Activated CD4-positive, alpha-beta T cell treated with anti-CD3 and anti-CD28 coated beads, Interleukin-10, Interleukin-2, amounts not matched to agents 100 ng/mL and 50 ng/mL, durations not matched to agents 16 hours and 8 hours (primary cell): ENCODE measurements at places on chromosomes 2 and 18.

DNA sequence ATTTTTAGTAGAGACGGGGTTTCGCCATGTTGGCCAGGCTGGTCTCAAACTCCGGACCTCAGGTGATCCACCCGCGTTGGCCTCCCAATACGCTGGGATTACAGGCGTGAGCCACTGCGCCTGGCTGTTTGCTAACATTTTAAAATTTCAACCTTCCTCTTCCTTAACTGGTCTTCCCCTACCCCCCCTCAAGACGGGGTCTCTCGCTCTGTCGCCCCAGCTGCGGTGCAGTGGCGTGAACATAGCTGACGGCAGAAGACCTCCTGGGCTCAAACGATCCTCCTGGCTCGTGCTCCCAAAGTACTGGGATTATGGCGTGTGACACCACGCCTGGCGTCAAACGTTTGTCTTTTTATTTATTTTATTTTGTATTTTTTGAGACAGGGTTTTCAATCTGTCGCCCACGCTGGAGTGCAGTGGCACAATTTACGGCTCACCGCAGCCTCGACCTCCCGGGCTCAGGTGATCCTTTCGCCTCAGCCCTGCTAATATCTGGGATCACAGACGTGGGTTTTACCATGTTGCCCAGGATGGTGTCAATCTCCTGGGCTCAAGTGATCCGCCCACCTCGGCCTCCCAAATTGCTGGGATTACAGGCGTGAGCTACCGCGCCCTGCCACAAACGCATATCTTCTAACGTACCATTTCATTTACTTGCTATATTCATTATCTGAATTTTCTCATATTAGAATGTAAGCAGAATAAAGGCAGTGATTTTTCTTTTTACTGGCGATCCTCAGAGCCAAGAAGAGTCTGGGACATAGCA, 984 bp upstream of the MSH2 start:
- no peak for DNase-seq

- no peak for DNase-seq
These were observed 56.7 kb upstream of the FHL2 start for GRCh38 chr2:105455488-105456003.

DNA sequence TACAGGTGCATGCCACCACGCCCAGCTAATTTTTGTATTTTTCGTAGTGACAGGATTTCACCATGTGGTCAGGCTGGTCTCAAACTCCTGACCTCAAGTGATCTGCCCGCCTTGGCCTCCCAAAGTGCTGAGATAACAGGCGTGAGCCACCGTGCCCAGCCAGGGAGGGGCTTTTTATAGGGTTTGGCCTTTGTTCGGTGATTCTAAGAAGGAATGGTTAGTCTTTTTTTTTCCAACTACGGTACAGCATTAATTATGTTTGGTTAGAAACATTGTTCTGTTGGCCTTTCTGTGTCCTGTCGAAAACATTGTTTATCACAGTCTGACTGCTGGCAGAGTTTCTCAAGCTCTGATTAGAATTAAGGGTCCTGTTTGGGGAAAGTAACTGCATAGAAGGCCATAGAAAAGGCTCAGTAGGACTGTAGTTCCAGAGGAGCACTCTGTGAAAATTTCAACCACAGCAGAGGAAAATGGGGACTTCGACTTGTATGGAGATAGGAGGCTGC, 19.3 kb upstream of the SMCHD1 start:
- DNase-seq, result no peak

GRCh38 chr18:25651553-25651952, 299.6 kb upstream of the ZNF521 start:
- DNase-seq, result no peak

DNA sequence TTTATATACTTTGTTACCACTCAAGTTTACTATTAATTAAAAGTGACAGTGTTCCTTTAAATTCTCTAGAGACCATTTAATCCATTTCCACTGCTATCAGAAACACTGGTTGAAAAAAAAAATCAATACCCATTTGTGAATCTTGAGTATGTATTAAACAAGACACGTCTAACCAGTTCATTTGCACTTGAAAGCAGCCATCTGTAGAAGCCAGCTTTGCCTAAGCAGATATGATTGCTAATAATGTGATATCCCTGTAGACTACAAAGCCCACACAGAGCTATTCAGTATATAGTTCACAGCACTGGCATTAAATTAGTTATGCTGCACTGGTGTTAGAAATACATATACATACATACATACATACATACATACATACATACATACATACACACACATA, 111.8 kb upstream of the SP3 start:
- DNase-seq, result no peak

DNA sequence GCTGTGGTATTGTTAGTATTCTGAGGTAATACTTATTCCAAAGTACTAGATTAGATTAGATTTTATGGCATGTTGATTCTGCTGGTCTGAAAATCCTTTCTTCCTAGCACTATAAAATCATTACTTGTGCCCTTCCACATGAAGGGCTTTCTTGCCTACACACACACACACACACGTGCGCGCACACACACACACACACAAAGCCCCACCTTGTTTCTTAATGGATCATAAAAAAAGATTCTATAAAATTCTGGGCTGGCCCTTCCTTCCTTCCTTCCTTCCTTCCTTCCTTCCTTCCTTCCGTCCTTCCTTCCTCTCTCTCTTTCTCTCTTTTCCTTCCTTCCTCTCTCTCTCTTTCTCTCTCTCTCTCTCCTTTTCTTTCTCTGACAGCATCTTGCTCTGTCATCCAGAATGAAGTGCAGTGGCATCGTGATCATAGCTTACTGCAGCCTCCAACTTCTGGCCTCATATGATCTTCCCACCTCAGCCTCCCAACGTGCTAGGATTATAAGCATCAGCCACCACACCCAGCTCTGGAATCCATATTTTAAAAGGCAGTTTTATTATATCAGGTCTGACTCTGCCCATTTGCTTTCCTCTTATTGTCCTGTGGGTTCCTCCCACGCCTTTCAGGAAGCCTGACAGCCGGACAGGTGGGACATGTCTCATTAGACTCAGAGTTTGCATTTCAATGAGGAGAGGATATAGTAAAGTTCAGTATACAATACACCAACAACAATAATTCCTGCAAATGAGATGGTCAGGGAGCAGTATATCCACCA, 321.1 kb downstream of the PIK3C3 start:
- DNase-seq, result no peak

- no peak for DNase-seq
These were observed 7.1 kb upstream of the WNT10A start for GRCh38 chr2:218873359-218874194.

- DNase-seq, result peak; percentile 30
These were observed 796 bp downstream of the SPIRE1 start for GRCh38 chr18:12656938-12657683.

DNA sequence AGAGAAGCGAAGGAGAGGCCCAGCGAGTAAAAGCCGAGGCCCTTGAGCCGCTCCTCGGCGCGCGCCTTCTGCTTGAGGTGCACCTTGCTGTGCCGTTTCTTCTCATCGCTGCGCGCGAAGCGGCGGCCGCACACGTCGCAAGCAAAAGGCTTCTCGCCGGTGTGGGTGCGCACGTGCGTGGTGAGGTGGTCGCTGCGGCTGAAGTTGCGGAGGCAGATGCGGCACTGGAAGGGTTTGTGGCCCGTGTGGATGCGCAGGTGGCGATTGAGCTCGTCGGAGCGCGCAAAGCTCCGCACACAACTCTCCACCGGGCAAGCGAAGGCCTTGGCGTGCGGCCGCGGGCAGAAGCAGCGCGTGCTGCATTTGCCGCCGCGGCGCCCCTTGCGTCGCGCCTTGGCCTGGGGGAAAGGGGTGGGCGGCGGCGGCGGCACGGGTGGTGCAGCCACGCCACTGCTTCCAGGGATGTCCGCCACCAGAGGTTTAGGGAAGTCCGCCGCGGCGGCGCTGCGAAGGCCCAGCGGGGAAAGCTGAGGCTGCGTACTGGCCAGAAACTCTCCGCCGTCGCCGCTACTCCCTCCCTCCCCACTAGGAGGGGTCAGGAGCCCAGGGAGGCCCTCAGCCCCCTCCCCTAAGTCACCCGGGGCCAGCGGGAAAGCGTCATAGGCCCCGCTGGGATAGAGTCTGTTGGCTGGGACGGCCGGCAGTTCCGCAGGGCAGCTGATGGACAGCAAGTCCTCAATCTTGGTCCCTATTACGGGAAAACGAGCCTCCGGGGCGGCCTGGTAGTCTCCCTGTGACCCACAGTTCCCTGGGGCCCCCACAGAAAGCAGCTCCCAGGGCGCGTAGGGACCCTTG, 1.7 kb downstream of the EGR4 start:
- DNase-seq, result no peak

DNA sequence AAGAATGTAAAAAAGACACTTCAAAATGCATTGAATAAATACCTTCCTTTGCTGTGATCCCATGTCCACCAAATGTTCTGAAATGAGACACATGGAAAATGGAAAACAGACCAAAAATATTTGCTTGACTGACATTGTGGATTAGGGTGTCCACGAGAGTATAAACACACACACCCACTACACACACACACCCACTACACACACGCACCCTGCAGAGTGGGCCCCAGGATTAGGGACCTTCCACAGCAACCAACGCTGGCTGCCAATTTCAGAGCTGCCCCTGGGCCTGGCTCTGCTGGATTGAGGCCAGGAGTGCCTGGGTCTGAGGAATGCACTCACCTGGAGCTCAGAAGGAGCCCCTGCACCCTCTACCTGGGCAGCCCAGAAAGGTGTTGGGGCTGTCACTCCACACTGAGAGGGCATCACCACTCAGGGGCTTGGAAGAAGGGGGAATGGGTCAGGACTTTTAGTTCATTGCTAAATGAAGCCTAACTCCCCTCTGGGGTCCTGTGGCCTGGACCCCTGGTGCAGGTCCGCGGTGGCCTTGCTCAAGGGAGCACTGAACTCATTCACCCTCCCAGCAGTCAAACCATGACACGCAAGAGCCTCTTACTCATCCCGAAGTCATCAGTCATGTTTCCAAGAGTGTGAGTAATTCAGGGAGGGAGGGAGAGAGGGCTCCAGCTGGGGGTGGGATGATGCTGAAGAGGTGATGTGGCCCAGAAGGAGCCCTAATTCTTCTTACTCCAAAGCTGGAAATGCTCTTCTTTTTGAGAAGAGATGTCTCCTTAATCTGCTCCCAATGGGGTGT, 50.2 kb upstream of the PLB1 start:
- peak; percentile 83 for DNase-seq

- DNase-seq, result no peak
These were observed 19.3 kb downstream of the OXER1 start for GRCh38 chr2:42744545-42745082.

DNA sequence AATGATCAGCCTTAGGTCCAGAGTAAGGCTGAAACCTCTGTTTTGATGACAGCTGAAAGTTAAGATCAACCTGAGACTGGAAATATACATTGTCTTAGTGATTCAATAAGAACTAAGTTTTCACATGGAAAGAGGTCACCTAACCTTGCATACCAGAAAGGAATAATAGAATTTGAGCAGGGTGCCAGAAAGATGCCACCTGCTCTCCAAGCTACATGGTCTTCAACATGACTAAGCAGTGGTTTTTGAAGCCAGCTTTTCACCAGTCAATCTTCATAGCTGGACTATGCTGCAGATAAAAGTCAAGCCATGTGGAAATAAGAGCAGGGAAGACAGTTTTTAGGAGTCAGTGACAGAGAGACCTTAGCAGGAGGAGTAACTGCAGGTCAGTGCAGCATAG, 589.4 kb upstream of the SYT4 start:
- DNase-seq, result no peak

- DNase-seq, result no peak
These were observed 6.5 kb downstream of the METTL5 start for GRCh38 chr2:169818241-169818640.

DNA sequence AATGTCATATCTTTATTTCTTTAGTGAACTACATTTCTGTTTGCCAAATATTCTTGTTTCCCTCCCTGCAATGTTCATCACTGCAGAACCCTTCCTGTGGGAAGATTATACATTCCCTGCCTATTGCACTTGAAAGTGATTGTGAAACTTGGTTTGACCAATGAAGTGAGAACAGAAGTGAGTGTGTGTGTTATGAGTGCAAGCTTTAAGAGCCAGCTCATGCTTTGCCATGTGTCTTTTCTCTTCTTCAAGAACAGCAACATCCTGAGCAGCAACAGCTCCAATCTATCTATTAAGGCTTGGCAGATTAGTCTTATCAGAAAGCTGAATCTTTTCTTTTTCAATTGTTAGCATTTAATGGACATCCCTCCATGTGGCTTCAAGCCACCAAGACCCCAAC, 42.0 kb upstream of the UBE2E3 start:
- DNase-seq, result peak; percentile 6

- DNase-seq, result no peak
These were observed 122.0 kb upstream of the MGAT5 start for GRCh38 chr2:134131681-134132489.

GRCh38 chr2:84302513-84303412, 156.3 kb downstream of the SUCLG1 start:
- DNase-seq, result peak; percentile 62

DNA sequence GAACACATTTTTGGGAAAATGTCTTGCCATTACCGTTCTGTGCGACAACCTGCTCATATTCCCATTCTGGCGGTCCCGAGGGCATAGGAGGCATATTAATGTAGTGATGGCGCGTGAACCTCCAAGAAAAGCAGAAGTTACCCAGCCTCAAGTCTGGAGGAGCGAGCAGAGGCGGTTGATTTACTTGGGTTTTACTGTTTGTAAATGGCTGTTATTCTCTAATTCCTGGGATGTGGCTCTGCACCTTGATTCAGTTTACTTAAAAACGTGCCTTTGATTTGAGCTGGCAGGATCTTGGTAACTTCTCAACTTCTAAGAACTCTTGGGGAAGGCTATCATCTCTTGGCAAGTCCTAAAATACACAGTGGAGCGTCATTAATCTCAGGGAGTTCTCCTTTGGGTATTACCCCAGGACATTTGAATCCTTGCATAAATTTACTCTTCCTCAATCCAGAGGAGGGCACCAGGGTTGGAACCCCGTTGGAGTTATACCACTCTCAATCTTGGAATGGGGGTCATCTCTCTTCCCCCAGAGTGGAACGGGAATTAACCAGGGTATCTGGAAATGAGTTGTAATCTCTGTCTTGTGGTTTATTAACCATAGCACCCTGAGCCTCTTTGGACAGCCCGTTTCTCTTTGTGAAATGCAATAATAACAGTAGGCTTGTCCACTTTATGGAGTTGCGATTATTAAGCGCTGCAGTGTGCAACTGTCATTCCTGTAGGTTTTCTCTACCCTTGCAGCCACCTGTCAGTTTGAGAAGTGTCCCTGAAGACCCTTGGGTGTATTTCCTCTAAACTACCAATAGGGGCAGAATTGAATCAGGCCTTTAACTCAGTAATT, 2.1 kb downstream of the HK2 start:
- peak; percentile 65 for DNase-seq

GRCh38 chr2:16525265-16525887, 140.3 kb downstream of the CYRIA start:
- DNase-seq, result peak; percentile 39

DNA sequence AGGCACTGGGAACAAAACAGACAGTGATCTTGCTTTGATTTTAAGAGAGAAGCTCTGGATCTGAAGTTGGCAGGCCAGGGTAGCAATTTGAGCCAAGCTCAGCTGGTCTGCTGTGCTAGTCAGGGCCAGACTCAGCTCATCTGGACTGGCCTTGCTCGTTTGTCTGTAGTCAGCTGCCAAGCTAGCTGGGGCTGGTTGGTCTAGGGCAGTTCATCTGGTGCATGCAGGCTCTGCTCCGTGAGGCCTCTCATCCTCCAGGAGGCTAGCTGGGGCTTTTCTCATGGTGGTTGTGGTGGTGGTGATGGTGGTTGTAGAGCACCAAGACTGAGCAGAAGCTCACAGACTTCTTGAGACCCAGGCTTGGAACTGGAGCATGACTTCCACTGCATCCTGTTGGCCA, 10.3 kb downstream of the FBLN7 start:
- no peak for DNase-seq
